Stimulated activated CD4-positive, alpha-beta T cell treated with anti-CD3 and anti-CD28 coated beads, TNF-alpha, amount 100 ng/mL, for 1 hour (primary cell): ENCODE measurements at places on chromosomes 1 and 21.

DNA sequence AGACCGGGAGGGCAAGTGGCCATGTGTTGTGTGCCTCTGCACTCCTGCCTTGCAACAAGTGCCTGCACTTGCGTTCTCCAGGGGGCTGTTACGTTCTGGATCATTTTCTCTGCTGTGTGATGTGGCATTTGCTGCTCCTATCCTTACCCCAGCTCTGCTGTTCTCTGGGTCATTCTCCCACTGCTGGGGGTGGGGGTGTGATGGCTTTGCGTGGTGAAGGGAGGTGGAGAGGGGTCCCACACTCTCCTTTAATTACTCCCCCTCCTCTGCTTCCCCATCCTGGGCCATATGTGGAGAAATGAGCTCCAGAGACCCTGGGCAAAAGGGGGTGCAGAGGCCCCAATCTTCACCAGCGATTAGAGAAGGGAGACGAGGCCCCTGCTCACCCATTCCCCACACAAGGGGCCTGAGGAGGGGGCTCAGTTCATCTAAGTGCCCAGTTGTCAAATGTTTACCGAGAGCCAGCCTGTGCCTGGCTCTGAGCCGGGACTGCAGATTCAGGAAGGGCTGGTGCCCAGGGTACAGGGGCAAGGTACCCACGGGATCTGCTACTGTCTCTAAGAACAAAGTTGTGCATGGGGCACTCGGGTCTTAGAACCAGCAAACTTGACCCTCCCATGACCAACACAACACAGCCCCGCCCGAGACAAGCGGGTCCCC, 355.4 kb downstream of the PTPRU start:
- no peak for DNase-seq

DNA sequence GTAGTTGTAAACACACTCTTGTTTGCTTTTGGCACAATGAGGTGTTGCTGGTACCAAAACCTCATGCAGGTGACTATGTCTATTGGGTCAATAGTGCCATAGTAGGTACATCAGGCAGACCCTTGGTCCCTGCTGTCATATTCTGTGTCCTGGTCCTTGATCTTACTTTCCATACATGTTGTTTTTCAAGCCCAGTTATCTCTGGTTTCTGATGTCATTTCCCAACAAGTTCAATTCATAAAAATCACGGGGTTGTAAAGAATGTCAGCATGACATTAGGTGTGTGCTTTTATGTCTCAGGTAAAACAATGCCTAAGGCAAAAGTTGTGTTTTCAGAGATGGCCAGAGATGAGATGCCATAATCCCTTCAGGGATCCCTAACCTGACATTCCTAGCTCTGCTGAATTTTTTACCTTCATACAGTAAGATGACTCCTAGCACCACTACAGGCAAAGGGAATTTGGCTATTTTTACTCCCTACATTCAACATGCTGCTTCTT, 390.3 kb upstream of the PKN2 start:
- no peak for DNase-seq

DNA sequence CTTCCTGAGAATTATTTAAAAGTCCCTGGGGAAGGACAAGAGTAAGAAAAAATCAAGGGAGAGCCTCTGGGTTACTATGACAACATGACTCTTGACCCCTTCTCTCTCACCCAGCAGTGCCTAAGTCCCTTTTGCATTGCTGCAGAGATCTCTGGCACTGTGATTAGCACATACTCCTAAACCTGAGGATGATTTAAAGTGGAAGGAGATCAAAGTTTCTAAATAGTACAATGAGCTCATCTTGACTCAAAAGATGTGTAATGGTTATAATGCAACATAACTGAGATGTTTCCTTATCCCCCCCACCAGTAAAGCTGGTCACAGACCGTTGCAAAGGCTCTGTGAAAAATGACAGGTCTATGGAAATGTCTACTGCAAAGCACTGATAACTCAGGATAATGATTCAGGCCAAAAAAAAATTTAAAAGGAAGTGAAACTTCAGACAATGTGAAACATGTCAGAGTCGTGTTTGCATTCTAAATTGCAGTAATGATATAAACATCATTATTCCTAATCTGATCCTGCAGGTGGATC, 519.2 kb downstream of the KIF26B start:
- no peak for DNase-seq

DNA sequence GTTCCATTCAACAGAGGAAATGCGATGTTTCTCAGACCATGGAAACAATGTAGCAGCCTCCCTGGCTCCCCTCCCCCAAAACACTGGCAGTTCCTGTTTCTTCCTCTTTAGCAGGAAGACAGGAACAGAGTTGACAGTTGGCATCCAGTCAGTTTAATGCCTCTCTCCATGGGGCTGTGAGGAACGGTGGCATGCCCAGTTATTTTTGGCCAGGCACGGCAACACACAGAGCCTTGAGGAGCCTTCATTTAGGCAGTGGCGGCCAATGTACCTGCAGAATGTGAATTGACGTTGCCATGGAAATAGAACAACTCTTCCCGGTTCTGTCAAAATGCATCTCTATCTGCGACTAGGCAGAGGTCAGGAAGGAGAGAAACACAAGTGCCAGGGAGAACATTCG, 330.6 kb downstream of the DSCAM start:
- no peak for DNase-seq

DNA sequence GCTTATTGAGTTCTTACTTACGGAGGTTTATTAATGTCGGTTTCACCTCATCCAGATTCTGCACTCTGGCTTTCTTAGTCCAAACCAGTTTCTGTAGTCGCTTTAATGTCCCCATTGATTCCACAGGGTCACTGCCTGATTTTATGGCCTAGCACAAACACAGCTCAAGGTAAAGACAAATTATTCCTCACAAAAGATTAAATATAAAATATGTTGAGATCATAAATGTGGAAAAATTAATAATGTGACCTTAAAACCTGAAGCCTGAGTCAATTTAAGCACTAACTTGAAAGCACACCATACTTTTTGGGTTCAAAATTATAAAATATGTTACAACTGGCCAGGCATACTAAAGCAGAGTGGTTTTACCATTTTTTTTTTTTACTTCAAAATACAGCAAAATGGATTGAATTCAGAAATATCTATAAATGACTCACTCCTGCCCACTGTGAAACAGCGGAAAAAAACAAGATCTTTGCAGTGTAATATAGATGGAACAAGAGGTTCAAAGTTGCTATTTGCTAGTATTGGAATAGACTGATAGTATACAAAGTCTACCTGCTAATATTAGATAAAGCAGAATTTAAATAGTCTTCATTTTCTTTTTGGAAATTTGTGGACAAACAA, 37.6 kb upstream of the SAMSN1 start:
- no peak for DNase-seq

- DNase-seq: no peak
These were observed 8.6 kb upstream of the NKAIN1 start for GRCh38 chr1:31248276-31248675.

- DNase-seq: no peak
These were observed at the start of gene TFF3 for GRCh38 chr21:42315296-42315891. Gene TFF3 (minus strand): TSS chr21:42315409. CDS start chr21:42315374, 35 bp downstream.

DNA sequence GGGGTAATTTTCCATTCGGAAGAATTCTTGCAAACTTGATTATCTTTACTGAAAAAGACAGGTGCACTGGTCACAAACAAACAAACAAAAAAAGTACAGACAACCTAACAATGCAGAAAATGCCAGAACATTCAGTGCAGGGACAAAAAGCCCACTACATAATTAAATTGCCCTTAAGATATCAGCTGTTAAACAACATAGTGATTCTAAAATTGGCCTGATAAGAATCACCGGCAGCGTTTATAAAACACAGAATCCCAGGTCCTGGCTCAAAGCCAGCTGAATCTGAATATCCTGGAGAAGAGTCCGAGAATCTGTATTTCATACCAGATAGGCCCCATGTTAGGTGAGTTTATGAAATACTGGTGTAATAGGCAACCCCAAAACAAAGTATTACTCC, 6.1 kb downstream of the PLPP3 start:
- no peak for DNase-seq

- no peak for DNase-seq
These were observed 186.6 kb downstream of the SIPA1L2 start for GRCh38 chr1:232443372-232443771.

DNA sequence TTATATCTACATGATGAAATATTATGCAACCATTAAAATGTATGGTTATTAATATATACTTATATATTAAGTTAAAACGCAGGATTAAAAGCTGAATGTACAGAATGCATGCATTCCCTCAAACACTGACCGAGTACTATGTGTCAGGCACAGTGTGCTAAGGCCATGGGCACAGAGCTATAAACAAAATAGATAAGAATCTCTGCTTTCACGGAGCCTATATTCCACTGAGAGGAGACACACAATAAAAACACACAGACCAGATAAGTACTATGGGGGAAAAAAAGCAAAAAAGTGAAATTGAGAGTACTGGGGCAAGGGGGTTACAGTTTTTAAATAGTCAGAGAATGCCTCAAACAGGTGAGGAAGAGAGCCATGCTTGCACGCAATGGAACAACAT, 62.7 kb downstream of the GPATCH2 start:
- DNase-seq: no peak

GRCh38 chr1:84573481-84573966, 716 bp downstream of the CTBS start:
- DNase-seq: no peak

GRCh38 chr1:67733681-67734322, 48.8 kb downstream of the GADD45A start:
- no peak for DNase-seq

GRCh38 chr1:11373895-11374747, 101.1 kb downstream of the UBIAD1 start:
- no peak for DNase-seq

- no peak for DNase-seq
These were observed 257.5 kb downstream of the LRRC40 start for GRCh38 chr1:69947837-69948236.

GRCh38 chr1:3955196-3955772, 55.2 kb upstream of the C1orf174 start:
- no peak for DNase-seq

- DNase-seq: no peak
These were observed 65.2 kb downstream of the SIK1 start for GRCh38 chr21:43361493-43362296.

DNA sequence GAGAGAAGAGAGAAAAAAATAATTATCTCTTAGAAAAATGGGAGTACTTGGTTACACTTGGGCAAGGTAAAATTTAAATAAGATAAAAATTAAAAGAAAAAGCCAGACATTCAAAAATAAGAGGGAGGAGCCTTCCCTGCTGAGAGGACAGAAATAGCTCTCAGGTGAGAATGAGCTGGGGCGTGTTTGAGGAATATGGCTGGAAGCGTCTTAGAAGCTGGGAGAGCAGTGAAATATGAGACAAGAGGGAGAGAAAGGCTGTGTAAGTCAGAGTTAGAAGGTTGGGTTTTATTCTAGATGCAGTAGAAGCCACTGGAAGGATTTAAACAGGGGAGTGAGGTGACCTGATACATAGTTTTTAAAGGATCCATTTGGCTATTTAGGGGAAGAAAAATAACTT, 154.2 kb upstream of the L1TD1 start:
- no peak for DNase-seq

DNA sequence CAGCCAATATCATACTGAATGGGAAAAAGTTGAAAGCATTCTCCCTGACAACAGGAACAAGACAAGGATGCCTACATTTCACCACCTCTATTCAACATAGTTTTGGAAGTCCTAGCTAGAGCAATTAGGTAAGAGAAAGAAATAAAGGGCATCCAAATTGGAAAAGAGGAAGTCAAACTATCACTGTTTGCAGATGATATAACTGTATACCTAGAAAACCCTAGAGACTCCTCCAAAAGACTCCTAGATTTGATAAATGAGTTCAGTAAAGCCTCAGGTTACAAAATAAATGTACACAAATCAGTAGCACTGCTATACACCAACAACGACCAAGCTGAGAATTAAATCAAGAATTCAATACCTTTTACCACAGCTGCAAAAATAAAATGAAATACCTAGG, 171.3 kb upstream of the HP1BP3 start:
- no peak for DNase-seq

- DNase-seq: no peak
These were observed 88.6 kb upstream of the LYPLAL1 start for GRCh38 chr1:219085082-219085481.

DNA sequence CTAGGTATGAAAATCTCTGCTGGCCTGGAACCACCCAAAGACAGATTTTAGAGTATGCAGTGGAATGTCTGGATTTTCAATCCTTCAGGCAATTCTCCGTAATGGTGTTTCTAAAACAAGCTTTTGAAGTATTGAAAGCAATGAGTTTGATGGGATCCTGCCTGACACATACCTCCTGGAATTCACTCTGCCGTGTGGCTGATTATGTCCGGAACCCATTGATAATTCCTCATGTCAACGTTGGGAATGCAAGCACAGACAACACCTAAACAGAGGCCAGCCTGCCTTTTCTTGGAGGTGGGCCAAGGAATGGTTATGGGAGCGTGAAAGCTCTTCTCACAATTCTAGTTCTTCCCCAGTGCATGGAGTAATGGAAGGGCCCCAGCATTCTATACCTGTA, 168.9 kb upstream of the HMCN1 start:
- no peak for DNase-seq

DNA sequence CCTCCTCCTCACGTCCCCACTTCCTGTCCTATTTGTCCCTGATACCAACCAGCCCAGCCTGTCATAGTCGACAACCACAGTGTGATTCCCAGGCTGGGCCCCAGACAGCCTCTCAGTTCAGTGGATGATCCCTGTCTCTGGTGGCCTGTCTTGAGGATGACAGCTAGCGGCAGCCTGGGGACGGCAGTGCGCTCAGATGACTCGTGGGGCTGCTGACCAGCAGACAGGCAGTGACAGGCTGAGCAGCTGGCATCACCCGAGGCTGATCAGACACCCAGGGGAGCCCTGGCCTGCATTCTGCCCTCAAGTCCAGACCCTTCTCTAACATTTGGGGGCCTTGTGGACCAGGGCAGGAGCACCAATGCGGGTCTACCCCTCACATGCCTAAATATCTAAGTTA, 21.0 kb downstream of the NKAIN1 start:
- DNase-seq: no peak

DNA sequence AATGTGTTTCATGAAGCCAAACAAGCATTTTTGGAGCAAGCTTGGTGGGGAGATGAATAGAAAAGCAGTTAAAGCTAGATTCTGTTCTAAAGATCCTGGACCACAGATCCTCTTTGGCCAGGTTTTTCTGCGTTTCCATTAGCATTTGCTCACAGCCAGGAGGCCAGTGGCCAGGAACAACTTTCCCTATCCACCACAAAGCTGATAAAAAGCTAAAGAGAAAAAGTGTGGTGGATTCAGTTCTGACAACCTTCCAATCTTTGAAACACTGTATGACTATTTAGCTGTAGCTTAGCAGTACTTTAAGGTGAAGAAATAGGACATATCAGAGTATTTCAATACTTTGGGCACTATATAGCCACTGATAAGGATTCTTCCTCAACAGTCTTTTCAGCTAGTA, 3.0 kb upstream of the NEK7 start:
- no peak for DNase-seq

DNA sequence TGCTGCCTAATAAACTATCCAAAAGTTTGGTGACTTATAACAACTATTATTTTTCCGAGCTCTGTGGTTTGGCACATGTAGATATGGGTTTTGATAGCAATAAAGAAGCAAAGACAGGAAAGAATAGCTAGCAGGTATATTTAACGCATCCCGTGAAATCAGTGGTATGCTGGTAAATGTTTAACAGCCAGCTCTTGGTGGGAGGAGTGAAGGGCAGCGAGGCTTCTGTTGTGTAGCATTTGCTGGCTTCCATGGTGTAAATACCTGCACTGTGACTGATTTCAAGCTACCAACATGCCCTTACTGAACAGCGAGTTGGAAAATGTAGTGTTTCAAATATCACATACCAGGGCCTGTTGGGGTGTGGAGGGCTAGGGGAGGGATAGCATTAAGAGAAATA, 291.0 kb downstream of the PRDM2 start:
- DNase-seq: no peak
